ENCODE measurements at places on chromosomes 11 and 22. TPM values are rescaled to one million over a fixed set of nuclear protein-coding genes. Genes with fewer than 3 reads are reported as not detected.

Gene BBS1
- total RNA-seq, result 26.9 TPM

Gene PDGFB
- 78.0 TPM for total RNA-seq

Gene LARGE2
- total RNA-seq, result 1.4 TPM

Gene NXPE4
- total RNA-seq, result not detected

DNA sequence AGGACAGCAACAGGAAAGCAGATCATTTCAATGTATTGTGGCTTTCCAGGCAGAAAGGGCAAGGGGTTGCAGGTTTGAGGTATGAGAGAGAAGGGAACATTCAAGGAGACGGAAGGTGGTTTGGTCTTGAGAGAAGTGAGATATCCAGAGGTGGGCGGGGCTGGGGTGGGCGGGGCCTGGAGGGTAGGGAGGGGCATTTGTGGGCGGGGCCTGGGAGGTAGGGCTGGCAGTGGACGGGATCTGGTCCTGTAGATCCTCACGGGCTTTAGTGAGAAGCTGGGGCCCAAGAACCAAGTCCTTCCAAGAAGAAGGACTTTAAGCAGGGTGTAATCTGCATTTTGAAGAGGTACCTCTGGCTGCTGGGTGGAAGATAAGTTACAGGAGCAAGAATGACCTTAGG lies 199.2 kb downstream of the MN1 start:
- DNase-seq, result no peak

DNA sequence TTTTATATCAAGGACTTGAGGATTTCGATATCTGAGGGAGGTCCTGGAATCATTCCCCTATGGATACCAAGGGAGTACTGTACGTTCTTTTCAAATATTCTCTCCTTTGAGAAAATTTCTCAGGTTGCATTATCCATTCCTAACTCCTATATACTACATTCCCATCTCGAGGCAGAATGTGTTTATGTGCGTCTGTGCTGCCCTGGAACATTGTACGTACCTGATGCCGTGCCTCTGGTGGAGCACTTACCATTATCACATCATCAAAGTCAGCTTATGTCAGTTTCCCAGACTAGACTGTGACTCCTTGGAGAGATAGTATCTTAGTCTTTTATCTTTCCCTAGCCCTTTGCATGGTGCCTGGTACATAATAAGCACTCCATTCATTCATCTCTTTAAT lies 21.7 kb downstream of the UBASH3B start:
- DNase-seq, result no peak

GRCh38 chr22:26734339-26735018 lies 77.1 kb downstream of the MIAT start:
- no peak for DNase-seq

GRCh38 chr11:85827748-85828639 lies 17.1 kb upstream of the SYTL2 start:
- DNase-seq, result peak; percentile 88

DNA sequence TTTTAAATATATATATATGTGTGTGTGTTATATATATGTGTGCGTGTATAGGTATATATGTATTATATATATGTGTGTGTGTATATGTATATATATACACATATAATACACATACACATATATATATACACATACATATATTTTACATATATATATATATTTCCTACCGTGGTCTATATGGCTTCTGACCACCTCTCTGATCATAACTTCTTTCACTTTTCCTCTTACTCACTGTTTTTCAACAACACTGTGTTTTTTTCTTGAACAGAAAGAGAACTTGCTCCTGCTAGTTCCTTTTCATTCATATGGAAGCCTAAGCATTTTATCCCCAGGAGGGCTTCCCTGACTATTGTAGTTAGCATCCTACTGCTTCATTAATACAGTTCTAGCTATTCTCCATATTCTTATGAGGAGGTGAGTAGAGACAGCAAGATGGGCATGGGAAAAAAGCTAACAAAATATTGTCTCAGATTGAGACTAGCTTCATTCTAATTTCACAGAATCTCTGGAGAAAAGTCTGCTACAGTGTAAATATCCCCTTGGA lies 38.5 kb upstream of the CTSC start:
- no peak for DNase-seq

DNA sequence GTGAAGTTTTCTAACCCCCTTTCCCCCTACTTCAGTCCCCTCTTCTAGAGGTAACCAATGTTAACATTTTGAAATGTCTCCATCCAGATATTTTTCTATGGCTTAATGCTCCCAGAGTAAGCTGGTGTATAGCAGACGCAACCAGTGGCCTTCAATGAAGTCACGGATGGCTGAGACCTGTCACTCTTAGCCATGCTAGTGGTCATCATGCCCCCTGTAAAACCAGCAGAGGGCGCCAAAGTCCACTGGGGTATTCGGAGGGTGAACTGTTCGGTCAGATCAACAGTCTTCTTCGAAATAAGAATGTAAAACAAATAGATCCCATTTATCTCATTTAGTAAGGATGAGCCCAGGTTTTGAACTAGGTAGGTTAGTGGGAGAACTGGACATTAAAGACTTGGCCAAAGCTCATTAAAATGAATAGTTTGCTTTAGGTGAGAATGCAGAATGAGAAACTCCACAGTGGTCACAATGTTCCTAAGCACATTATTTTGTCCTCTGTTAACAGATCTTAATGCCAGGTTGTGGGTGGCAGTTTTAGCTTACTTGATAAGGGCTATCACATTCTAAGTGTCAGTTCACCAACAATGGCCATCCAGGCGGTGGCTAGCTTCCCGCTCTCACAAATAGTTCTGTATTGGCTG lies 8.6 kb upstream of the MMP8 start:
- peak; percentile 41 for DNase-seq

- peak; percentile 74 for DNase-seq
Measured at GRCh38 chr22:50341977-50342650, 1.0 kb upstream of the PPP6R2 start.

DNA sequence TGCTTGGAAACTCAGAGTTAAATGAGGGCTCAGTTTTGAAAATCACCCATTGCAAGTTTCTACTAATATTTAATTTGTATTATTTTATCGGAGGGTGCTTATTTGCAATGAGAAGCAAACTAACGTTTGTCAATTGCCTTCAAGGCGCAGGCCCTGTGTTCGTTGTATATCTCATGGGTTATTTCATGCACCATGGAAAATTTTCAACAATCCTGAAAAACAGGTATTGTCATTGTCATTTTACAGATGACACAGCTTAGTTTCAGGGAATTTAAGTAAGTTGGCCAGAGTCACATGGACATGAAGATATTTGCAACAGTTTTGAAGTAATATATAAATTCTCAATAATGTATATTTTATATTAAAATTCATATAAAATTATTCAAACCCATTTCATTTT lies 157.7 kb upstream of the MTMR2 start:
- no peak for DNase-seq

DNA sequence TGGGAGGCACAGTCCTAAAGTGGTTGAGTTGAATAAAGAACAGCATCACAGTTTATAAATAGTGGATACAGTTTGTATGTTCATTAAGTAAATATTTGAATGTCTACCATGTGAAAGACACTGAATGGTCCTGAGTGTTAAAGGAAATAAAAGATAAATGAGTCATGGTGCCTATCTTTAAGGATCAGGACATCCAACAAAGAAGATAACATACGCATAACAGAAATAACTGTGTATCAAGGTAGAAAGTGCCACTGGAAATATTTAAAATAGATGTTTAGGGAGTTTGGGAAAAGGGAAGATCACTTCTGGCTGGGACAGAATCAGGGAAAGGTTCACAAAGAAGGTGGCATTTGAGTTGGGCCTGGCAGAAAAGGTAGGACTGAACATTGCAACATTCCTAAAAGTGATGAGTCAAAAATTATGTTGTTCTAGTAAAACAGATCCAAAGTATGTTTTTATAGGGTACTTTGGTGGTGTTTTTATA lies 41.5 kb downstream of the CSTPP1 start:
- DNase-seq, result no peak

DNA sequence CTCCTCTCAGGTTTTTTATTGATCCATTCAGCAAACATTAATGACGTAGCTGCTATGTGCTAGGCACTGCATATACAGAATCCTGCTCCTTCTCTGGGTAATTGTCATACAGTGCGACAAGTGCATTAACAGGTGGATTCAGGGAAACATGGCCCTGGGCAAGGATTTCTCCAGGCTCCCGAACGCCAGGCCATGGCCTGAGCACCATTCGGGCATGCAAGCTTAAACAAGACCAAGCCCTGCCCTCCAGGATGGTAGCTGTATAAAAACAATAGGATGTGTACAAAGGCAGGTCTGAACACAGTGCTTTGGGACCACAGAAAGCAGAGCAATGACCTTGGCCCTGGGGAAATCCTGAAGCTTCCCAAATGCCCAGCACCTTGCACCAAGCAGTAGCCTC lies 9.1 kb upstream of the SYT7 start:
- DNase-seq, result no peak

DNA sequence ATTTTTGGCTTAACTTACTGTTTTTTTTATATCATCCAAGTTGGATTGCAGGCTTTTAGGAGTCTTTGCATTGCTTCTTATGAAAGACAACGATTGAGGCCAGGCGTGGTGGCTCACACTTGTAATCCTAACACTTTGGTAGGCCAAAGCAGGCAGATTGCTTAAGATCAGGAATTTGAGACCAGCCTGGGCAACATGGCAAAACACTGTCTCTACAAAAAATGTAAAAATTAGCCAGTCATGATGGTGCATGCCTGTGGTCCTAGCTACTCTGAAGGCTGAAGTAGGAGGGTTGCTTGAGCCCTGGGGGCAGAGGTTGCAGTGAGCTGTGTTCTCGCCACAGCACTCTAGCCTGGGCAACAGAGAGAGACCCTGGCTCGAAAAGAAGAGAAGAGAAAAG lies 56.6 kb downstream of the BID start:
- no peak for DNase-seq

GRCh38 chr11:119506436-119506835 lies 83.5 kb upstream of the THY1 start:
- DNase-seq, result no peak

DNA sequence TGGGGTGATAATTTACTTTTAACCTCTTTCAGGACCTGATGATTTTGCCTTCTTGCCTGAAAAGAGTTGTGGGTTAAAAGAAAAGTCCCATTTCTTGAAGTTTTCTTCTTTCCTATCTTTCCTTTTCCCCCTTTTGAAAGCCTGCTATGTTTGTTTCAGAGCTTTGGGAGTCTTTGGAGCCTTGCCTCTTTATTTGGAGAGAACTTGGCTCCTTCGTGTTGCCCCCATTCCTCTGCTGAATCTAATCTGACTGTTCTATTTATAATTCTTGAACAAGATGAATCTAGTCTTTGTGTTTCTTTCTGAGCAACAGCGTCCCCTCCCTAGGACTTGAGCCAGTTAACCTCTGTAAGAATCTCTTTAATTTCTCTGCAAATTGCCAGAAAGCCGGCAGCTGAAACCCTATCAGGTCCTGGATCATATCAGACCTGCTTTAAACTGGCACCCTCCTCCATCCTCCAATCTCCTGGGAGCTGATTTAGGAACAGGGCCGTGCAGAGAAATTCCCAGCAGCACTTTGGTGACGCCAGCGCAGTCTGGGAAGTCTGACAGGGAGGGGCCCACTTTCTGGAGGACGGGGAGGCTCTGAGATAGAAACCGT lies 289.1 kb upstream of the SORL1-AS1 start:
- DNase-seq, result no peak

- no peak for DNase-seq
Measured at GRCh38 chr11:125572916-125573315, 3.6 kb downstream of the EI24 start.

- no peak for DNase-seq
Measured at GRCh38 chr11:108624196-108624925, 30.8 kb upstream of the EXPH5 start.

DNA sequence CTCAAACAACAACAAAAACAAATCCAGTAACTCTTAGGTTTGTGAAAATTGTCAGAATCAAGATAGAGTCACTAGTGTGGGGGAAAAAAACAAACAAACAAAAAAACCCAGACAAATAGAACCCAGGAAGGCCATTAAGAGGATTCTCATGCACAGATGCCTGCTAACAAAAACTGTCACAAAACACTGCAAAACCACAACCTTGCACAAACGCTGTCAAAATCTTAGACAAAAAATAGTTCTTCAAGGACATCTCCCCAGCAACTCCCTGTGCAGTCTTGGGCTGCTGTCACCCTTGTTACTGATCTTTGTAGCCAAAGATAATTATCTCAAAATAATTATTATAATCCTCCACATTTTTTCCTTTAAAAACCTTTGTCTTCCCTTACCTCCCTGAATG lies 4.6 kb upstream of the ZBED5 start:
- DNase-seq, result no peak

DNA sequence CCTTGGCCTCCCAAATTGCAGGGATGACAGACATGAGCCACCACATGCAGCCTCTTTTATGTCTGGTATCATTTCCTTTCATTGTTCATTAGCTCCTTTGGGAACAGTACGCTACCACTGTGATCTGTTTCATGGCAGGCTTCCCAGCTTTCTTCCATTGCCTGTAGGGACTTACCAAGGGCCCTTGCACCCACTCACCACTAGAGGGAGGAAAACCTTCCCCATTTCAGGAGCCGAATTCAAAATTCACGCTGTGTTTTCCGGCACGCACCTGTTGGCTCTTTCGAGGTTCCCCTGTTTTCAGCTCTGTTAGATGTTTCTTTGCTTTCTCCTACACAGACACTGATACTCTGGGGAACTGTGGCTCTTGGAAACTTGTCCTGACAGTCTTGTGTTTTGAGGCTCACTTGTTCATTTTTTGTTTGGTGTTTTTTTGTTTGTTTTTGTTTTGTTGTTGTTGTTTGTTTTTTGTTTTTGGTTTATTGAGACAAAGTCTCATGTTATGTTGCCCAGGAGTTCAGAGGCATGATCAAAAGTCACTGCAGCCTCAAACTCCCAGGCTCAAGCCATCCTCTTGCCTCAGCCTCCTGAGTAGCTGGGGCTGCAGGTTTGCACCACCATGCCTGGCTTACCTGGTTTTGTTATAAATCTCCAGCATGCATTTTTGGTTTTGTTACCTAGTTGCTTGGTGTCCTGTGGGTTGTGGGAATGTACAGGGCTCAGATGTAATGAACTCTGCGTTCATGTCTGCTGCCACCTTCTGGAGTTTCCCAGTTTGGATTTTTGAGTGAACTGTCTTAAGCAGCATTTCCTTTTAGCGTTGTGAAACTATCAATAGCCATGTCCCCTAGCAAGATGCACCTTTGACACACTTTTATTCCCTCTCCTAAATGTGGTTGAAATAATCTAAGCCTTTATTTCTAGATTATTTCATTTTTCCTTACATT lies 2.3 kb downstream of the KRTAP5-11 start:
- DNase-seq, result peak; percentile 50

GRCh38 chr11:22491555-22492225 lies 133.9 kb downstream of the FANCF start:
- DNase-seq, result no peak

- DNase-seq, result no peak
Measured at GRCh38 chr22:28464127-28464526, 215.5 kb downstream of the TTC28 start.

- peak; percentile 51 for DNase-seq
Measured at GRCh38 chr22:28798810-28799605, 1.4 kb downstream of the XBP1 start.
